Stimulated activated CD4-positive, alpha-beta T cell treated with anti-CD3 and anti-CD28 coated beads, Interleukin-2, amount 100 ng/mL, for 48 hours (primary cell): ENCODE measurements at places on chromosomes 12 and 14.

DNA sequence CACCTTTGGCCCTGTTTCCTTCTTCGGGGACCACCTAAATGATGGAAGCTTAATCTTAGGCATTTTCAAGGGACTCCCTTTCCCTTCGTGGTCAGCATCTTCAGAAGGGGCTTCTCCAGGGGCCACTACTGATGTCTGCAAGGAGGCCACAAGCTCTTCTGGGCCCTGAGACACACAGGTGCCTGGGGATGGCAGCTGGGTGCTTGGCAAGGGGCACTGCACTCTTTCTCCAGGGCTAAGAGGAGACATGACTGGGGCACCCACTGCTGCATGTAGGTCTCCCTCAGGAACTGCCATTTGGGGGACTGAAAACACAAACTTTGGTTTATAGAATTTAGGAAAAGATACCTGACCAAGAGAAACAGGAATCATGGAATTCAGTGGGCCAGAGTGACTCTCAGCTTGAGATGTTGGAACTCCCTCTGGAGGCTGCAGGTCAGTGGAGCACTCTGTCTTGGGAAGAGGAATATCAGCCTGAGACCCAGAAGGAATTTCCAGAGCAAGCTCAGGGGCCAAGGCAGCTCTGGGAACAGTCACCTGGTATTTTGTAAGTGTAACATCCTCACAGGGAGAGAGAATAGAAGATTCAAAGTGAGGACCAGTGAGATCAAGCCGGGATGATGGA, 16.0 kb downstream of the PLD4 start:
- no peak for DNase-seq

GRCh38 chr14:104101086-104101621, 15.7 kb downstream of the ASPG start:
- no peak for DNase-seq

DNA sequence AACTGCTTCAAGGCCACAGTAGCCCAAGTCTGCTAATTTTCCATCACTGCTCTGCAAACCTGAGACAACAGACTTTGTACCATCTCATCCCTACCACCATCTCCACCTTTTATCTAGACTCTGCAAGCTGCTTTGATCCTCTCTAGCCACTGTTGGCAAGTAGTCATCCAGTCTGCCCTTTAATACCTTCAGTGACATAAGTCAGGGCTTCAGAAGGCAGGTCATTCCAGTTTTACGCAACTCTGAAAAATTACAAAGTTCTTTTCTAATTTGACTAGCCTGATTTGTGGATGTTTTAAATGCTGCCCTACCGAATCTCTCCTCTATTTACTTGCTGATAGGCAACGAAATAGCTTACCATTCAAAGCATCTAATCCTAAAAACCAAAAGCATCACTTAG, 2.8 kb downstream of the FERMT2 start:
- no peak for DNase-seq

DNA sequence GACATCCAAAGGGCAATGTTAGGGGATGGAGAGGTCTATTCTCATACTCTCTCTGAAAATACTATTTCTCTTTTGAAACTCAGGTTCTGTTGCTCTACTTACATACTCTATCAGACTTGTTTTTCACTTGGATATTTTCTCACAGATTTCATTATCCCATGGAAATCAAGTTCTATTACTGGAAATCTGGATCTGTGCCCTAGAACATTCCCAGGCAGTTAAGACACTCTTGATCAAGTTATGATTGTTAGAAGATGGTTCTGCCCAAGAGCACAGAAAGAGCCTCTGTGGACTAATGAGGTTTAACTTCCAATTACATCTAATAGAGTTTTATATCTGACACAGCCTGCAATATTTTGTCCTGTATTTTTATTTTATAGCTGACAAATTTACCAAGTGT, 591.0 kb upstream of the ATP2B1 start:
- DNase-seq: no peak

GRCh38 chr12:101945369-101946232, 68.2 kb downstream of the DRAM1 start:
- no peak for DNase-seq
